AG08396 (cell line): ENCODE measurements at places on chromosomes 4 and X.
A peak's percentile ranks its signal among the peaks of the same experiment; 100 is the strongest.

GRCh38 chr4:80208610-80209339 lies 11.5 kb downstream of the PRDM8 start:
- DNase-seq, result no peak

DNA sequence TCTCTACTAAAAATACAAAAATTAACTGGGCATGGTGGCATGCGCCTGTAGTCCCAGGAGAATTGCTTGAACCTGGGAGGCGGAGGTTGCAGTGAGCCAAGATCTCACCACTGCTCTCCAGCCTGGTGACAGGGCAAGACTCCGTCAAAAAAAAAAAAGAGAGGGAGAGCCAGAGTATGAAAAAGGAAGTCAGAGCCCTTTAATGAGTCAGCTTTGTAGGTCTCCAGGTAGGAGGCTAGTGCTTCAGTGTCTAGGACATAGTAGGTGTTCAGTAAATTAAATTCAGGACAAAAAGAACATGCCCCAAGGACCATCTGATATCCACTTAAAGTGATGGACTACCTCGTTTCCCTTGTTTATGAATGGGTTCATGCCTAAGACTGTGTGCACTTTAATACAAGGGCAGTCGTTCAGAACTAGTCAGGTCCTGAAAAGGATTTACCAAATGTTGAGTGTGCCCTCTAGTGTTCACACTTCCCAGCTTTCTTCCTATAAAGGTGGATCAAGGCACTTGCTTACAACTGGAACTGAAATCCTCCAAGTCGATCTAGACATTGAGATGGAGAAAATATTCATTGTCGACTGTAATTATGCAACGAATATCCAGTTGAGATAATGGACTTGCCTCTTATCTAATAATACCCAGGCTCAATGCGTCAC lies 29.0 kb downstream of the F9 start:
- peak; percentile 10 for DNase-seq

DNA sequence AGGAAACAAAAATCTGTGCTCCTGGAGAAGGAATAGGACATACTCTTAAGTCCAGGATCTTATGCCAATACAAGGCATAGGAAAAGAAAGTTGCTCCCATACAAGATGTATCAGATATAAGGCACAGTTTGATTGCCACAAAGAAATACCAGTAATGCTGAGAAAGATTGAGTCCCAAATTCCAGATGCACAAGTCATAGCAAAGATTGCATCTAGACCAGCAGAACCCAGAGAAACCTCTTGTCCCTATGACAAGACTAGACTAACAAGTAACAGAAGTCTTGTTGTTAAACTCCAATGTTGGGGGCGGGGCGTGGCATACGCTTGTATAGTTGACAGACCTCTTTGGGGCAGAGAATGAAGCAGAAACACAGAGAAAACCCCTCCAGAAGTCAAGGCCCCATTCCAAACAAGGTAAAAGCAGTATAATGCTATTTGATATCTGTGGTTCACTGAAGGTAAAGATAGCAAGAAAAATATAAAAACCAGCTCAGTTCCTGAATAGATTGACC lies 671.5 kb upstream of the GRIA3 start:
- no peak for DNase-seq

- no peak for DNase-seq
These were observed 88.6 kb upstream of the PTCHD1 start for GRCh38 chrX:23246001-23246400.

DNA sequence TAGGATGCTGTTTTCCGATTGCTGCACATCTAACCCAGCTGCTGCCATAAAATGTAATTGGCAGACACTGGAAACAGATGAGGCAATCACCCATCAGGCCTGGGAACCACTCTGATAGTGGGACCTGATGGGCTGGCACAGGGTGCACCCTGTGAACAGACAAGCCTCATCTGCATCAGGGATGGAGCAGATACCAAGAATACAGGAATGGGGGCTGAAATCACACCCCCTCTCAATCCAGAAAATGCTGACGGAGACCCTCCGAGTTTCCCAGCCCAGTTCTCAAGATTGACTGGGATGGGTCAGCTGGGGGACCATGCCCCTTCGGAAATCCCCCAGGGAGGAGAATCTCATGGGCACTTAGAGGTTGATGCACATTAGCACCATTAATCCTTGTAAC lies 28.8 kb upstream of the PPP2R2C start:
- DNase-seq, result no peak

DNA sequence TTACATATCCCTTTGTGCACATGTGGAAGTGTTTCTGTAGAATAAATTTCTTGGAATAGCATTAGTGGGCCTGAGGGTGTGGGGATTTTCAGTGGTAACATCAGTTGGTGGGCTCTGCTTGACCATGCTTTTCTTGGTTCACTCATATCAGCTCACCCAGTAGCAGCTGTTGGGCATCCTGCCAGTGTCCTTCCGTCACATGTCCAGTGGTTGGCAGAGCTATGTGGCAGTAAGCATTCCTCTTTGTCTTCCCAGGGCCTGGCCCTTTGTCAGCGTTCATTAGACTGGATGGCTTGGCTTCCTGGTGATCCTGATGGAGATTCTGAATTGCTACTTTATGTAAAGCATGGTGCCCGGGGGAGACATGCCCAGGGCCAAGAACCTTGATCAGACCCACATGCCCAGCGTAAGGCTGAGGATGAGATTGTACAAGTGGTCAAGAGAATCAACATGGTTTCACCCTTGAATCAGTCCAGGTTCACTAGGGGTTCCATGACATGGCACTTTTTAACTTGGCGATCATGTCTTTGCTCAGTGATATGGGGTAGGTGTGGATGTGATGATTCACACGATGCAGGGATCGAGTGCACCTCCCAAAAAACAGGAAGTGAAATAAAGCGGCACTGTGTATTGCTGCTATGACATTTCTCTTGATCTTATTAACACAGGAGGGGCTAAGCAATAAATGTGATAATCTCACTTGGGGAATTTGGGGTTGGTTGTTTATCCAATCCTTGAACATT lies 72.1 kb upstream of the IGFBP7 start:
- DNase-seq, result no peak

DNA sequence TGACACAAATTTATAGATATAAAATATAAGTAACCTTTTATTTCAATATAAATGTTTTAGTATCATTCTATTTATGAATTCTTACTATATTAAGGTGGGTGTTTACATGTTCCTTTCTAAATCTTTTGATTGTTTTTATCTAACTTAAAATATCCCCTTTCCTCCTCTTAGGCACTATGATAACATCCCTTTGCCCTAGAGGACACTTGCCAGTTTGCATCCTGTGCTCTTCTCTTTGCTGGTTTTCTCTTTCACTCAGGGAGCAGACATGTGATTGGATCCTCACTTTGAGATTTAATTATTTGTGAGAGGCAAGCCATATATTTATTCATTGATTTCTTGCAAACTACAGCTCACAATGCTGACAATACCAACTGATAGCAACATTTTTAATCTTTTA lies 16.2 kb downstream of the LRIT3 start:
- no peak for DNase-seq

DNA sequence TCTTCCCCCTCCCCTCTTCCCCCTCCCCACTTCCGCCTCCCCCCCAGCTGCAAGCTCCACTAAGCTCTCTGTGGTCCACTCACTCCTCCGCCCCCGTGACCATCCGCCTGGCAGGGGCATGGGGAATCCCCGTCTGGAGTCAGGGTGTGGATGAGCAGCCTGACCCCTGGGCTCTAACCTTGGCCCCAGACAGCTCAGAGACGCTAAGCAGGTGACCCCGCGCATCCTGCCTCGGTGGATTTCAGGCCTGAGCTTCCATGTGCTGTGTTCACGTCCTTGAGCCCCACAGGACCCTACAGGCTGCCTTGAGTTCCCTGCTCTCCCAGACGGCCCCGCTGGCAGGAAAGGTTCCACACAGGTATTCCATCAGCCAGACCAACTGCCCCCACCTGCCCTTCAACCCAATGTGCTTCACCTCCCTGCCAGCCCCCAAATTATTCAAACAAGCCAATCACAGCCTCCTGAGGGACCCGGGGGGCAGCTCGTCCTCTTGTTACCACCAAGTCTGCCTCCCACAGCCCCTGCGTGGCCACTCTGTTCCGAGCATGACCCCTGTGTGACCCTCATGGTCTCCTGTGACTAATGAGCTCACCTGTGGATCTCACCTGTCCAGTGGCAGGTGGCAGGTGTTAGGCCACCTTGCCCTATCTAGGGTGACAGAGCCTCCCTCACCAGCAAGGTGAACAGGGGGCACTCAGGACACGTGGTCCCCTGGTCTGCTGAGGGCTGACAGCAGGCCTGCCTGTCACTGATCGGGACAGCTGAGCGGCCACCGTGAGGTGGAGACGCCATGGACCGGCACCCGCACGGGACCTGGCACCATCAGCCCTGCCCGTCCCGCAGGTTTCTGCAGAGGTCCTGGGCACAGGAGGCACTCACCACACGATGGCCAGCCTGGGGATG lies 73.2 kb upstream of the MXD4 start:
- DNase-seq, result no peak

DNA sequence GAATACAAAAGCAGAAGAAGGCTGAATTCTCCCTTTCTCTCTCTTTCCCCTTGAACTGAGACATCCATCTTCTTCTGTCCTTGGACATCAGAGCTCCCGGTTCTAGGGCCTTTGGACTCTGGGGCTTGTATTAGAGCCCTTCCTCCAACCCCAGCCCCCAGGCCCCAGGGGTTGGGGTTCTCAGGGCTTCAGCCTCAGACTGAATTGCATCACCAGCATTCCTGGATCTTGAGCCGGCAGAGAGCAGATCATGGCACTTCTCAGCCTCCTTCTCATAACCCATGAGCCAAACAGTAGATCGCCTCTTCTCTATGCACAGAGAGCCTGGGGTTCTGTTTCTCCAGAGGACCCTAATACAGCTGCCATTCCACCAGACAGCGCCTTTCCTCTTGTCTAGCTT lies 25.3 kb upstream of the CLDN24 start:
- DNase-seq, result no peak

DNA sequence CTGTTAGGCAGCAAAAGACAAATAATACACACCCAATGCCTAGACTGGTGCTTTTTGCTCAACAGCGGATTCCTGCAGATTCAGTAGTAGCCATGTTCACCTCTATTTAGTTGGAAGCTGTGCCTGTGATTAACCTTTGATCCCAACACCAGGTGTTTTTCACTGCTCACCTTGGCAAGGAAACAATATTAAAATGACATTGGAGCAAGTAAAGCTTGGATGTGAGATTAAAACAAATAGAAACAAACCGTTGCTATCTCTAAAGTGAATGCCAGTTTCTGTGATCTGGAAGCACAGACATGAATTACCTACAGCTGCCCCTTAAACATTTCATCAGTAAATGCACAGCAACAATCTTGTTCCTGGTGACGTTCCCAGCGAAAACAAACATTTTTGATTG lies 35.7 kb downstream of the MAGEB17 start:
- DNase-seq, result no peak

- DNase-seq, result no peak
These were observed at the start of gene MAGEA8 for GRCh38 chrX:149881081-149881711. TSS of gene MAGEA8 (plus strand) at chrX:149881183. CDS start at chrX:149884273, 3,090 bp downstream.

- DNase-seq, result peak; percentile 28
These were observed 13.0 kb downstream of the EXOC1 start for GRCh38 chr4:55866290-55866907.

- DNase-seq, result no peak
These were observed 180.6 kb upstream of the MAP3K15 start for GRCh38 chrX:19695884-19696283.

DNA sequence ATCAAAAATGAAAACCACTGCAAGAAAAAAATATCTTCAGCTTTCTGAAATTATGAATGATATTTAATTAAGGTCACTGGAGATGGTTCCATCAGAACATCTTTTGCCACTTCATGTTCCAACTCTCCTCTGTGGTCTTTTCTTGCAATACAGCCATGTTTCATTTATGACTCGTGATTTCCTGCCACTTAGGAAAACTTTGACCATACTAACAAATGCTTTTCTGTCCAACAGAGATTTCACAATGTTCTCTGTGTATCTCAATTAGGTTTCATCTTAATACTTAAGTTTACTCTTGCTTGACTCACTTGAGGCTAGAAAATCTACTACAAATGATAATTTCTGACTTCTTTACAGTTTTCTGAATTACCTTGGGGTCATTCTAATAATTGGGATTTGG lies 330.9 kb downstream of the CXXC4 start:
- no peak for DNase-seq

- no peak for DNase-seq
These were observed 35.9 kb downstream of the MAGEA1 start for GRCh38 chrX:153214934-153215333.

- peak; percentile 61 for DNase-seq
These were observed 8.8 kb upstream of the DGAT2L6 start for GRCh38 chrX:70168238-70169188.

GRCh38 chr4:40546969-40547788 lies 82.5 kb downstream of the RBM47 start:
- DNase-seq, result no peak

- peak; percentile 13 for DNase-seq
These were observed 91.5 kb downstream of the ELOVL6 start for GRCh38 chr4:110106931-110107296.

GRCh38 chr4:178068136-178068535 lies 625.9 kb upstream of the AGA start:
- DNase-seq, result no peak

GRCh38 chr4:36303426-36304137 lies 22.2 kb downstream of the DTHD1 start:
- DNase-seq, result no peak

- no peak for DNase-seq
These were observed 432.8 kb downstream of the PDGFC start for GRCh38 chr4:156538651-156539257.

DNA sequence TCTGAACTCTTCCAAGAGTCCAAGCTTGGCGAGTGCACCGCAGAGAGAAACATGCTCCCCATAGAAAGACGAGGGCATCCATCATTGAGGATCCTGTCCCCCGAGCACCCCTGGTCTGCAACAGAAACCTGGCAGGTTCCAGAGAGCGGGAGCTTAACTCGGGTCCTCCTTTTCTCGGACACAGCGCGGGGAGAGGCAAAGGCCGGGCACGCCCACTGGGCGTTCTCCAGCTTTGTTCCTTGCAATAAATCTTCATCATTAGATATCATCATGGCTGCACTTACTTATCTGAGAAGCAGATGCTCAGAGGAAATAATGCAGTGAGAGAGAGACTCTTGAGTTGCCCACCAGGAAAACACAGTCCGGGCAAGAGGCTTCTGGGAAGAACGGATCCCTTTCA lies 90.1 kb upstream of the PSAPL1 start:
- DNase-seq, result no peak

DNA sequence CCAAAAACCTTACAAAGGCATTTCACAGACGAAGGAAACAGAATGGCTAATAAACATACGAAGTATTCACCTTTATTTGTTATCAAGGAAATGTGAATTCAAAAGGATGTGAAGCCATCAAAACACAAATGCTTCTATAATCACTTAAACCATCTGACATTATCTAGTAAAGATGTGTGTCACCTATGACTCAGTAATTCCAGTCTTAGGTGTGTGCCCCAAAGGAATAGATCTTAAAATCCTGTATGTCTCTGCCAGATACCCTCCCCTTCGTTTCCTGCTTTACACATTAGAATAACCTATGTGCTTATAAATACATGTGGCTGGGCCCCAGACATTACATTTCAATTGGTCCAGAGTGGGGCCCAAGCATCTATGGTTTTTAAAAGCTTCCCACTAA lies 41.8 kb upstream of the CEP135 start:
- no peak for DNase-seq

DNA sequence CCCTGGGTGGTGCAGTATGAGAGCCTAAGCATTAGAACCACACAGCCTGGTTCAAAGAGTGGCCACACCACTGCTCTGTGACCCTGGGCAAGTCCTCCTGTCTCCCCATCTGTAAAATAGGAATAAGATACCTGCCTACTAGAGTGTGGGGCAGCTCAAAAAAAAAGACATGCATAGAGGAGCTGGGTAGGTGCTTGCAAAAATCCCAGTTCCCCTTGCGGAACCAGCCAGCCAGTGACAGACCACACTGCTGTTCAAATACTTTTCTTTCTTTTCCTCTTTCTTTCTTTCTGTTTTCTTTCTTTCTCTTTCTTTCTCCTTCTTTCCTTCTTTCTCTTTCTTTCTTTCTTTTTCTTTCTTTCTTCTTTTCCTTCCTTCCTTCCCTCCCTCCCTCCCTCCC lies 63.0 kb upstream of the TRIM2 start:
- DNase-seq, result no peak
